ENCODE measurements at places on chromosomes 11 and 22.

DNA sequence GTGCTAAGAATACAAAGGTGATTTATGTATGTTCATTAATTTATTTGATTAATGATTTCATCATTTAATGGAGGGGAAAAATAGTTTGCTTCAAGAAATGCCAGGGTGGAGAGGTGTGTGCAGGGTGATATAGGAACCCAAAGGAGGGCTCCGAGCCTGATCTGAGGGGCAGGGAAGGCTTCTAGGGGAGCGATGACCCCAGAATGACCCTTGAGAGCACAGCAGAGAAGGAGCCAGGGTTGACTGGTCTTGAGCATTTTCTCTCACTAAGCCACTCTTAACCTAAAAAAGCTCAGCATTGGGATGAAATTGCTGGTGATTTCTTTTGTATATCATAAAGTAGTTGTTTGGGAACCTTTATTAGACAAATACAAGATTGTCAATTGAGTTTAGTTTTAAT is 35.1 kb downstream of the HIPK3 start:
- no peak for DNase-seq

GRCh38 chr11:128367573-128367972 is 219.8 kb downstream of the ETS1 start:
- DNase-seq: no peak

GRCh38 chr22:50507421-50507990 is at the start of gene LMF2:
LMF2 (minus strand) TSS chr22:50507702; CDS start chr22:50507675, 27 bp downstream.
- no peak for DNase-seq

DNA sequence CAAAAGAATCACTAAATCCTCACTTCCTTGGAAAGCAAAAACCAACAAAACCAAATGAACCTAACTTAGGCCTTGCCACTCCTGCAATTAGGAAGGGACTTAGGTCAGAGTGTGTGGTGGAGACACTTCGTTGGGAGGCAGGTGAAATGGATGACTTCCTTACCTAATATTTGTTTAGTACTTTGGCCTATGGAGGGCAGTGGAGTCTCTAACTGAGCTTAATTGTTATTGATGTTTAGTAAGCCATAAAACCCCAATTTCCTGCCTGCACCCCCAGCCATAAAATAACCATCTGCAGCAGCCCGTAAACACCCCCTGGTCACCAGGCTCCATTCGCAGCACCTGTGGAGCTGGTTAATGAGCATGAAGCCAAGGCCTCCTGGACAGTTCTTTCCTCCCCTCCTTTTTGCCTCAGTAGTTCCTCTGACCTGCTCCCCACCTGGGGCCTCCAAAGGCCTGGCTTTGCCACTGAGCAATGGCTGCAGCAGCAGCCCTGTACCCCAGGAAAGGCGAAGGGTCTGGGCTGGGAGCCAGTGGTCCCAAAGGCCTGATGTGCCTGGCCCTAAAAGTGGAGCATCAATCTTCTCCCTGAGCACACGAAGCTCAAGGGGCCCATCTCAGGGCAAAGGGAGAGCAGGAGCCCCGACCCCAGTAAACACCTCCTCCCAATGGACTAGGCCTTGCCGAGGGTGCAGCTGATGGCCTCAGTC is 15.6 kb upstream of the SYT13 start:
- no peak for DNase-seq

DNA sequence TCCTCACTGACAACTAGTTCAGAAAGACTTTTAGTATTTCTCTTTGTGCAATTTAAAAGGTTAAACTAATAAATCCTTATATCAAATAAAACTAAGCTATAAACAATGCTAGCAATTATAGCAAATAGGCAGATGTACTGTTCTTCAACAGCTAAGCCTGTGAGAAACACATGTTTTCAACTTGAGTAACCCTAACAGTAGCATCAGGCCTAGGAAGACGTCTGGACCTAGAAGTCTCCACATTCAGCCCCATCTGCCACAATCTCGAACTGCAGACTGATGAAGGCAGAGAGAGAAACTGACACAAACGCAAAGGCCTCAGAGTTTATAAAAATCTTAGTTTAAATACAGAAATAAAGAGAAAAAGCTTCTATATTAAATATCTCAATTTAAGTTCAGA is 2.5 kb downstream of the ST13 start:
- no peak for DNase-seq

DNA sequence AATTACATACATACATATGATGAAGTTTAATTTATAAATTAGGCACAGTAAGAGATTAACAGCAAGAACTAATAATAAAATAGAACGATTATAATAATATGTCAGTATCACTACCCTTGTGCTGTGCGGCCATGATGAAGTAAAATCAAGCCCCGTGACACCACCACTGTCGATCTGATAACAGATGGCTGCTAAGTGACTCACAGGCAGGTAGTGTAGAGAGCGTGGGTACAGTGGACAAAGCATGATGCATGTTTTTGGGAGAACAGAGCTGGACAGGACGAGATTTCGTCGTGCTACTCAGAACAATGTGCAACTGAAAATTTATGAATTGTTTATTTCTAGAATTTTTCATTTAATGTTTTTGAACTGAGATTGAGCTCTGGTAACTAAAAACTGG is 108.4 kb upstream of the TIMP3 start:
- no peak for DNase-seq

- peak; percentile 47 for DNase-seq
Observed at GRCh38 chr22:17888855-17889254, 114.6 kb upstream of the BID start.

DNA sequence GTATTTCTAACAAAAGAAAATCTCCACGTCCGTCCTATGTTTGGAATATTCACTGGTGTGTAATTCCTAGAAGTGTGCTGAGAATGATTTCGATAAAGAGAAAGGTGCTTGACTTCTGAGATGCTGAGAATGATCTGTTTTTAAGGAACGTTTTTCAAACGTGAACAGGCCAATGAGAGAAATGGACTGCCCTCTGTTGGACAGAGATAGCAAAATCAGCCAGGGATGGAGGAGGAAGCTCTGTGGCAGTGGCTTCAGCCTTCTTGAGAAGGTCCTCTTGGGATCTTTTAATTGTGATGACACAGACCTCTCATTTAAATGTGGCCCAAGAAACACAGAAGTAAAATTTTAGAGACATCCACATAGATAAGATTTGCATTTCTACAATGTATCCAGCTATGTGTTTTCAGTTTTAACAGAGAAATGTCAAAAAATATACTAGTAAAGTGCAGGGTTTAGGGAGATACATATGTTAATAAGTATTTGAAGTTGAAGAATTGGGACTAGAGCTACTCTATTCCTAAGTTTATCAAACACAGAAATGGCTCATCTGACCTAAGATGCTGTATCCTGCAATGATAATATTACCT is 84.0 kb upstream of the RCN1 start:
- DNase-seq: peak; percentile 51

DNA sequence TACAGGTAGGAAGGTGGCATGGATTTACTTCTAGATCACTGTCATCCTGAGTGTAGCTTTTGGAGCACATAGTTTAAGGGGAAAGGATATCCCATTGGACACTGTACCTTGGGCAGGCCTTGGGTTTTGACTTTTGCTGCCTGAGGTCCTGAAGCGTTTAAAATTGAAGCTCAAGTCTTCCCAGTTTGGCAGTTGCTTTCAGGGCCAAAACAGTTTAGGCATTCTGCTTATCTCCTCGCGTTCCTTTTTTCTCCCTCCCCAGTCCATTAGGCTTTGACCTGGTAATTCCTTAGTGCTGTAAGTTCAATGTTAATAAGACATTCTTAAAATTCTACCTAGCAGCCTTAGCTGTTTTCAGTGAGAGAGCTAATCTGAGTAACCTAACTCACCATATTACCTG is 35.7 kb downstream of the CSTF3 start:
- DNase-seq: no peak

DNA sequence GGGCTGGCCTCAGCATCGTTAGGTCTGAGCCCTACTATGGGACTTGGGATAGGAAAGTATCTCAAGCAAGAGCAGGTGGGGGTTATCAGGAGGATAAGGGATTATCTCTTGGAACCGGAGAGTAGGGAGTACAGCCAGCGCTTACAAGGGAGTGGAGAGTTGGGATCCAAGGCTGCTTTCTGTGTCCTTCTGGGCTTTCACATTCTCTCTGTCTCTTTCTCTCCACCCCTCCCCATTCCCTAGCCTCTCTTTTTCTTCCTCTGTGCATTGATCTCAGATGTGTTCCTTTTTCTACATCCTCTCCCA is 170.2 kb downstream of the BUD13 start:
- DNase-seq: no peak

DNA sequence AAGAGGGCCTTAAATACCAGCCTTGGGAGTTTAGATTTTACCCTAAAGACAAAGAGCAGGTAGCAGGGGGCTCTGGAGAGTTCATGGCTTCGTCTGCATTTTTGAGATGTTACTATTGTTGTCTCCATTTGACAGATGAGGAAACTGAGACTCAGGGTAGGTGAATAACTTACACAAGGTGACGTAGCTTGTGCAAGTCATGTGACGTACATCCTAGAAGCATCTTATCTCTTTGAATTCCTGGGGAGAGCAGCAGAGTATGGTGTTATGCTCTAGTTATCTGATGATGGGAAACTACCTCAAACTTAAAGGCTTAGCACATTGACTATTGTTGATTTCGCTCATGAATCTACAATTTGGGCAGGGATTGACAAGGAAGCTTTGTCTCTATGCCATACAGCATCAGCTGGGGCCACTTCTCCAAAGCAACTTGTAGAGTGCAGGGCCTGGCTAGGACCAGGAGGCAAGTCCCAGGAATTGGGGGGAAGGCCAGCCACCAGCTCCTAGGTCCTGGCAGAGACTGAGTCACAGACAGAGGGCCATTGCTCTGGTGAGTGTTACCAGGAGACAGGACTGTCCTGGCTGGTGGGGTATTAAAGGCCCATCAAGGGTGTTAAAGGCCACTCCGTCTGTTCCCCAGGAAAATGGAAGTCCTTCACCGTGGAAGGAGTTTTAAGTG is 52.1 kb upstream of the TSKU start:
- DNase-seq: no peak

GRCh38 chr11:26297189-26297975 is 34.5 kb upstream of the ANO3 start:
- peak; percentile 75 for DNase-seq

DNA sequence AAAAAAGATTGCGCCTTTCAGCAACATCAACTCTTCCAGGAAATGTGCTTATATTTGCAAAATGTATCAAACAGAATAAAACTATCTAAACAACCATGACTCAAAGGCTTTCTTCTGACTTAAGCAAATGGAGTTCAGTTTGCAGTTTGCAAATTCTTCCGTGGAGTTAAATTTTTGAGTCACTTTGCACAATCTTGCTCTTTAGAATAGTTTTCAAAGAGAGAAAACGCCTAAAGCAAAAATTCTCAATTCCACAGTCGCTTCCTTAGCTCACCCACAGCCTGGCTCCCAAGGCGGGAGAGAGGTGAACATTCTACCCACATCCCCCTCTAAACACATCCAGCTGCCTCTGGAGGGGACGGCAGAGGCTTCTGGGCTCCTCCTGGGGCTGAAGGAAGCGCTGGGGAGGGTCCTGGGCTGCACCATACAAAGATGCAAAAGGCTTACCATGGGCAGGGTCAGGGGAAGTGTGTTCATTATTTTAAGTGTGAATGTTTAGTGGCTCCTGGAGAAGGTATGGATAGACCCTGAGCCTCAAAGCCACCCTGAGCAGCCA is 1487.3 kb downstream of the TBC1D22A start:
- DNase-seq: no peak

GRCh38 chr22:49567899-49568750 is 259.5 kb downstream of the BRD1 start:
- no peak for DNase-seq

DNA sequence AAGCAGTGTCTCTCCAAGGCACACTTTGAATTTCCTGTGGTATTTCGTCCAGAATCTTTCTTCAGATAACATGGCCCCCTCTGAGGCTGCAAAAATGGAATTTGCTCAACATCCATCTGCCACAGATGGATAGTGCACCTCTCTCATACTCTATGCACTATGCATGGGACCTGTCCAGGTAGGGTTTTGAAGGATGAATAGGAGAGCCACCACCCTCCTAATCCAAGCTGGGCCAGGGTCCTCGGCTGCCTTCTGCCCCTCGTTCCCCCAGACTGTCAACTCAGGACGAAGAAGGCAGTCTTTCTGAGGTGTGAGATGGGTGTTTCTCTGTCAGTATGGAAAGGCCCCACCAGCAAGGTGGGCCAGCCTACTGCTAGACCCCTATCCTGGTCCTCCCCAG is 56.4 kb downstream of the MN1 start:
- DNase-seq: no peak

GRCh38 chr11:31243706-31244105 is 125.8 kb downstream of the DCDC1 start:
- DNase-seq: no peak

DNA sequence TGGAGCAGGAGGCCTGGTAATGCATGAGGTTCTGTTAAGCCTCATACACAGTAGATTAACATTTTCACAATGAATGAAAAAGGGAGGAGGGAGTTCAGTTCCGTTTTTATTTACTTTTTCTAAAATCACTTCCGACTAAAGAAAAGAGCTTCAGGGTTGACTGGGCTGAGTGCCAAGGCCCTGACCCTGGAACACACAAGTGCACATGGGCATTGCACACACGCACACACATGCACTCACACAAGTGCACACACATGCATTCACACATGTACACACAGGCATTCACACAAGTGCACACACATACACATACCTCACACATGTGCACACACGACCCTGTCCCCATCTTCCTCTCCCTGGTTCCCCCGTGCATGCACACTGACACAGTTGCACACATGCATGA is 303.3 kb downstream of the BRD1 start:
- DNase-seq: no peak
